ENCODE measurements at places on chromosomes 13 and 19. TPM values are rescaled to one million over a fixed set of nuclear protein-coding genes. Genes with fewer than 3 reads are reported as not detected.

DNA sequence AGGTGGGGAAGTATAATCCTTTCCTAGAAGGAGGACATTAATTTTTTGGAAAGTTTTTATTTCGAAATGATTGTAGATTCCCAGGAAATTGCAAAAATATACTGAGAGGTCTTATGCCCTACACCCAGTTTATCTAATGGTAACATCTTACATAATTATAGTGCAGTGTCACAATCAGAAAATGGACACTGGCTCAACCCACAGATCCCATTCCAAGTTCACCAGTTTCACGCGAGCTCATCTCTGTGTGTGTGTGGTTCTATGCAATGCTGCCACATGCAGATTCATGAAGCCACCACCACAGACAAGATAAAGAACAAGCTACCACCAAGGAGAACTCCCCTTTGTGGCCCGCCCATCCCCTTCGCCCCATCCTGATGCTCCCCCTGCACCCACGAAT, 24.4 kb downstream of the IL17D start:
- no peak for DNase-seq
- H3K36me3 ChIP-seq = peaks cover 31% of the 10 kb centered on the region
- H3K27ac ChIP-seq = no peak overlapping the region

The FGF9 gene
- not detected for total RNA-seq

DNA sequence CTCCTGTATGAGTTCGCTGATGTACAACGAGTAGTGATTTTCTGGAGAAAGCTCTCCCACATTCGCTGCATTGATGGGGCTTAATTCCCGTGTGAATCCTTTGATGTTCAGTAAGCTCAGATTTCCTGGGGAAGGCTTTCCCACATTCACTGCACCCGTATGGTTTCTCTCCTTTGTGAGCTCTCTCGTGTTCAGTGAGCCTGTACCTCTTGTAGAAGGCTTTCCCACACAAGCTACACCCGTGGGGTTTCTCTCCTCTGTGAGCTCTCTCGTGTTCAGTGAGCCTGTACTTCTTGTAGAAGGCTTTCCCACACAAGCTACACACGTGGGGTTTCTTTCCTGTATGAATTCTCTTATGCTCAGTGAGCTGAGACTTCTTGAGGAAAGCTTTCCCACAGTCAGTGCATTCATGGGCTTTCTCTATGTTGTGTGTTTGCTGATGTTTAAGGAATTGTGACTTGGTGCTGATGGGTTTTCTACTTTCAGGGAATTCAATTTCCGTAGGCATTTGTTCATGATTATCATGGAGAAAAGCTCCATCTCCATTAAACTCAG, 3.5 kb upstream of the ZNF577 start:
- no peak overlapping the region for H3K4me3 ChIP-seq
- DNase-seq = no peak
- H3K4me1 ChIP-seq = no peaks in the 10 kb centered on the region
- H3K27me3 ChIP-seq = no peaks in the 10 kb centered on the region
- no peak overlapping the region for H3K27ac ChIP-seq

- H3K27ac ChIP-seq = no peak overlapping the region
- DNase-seq = no peak
- H3K27me3 ChIP-seq = no peaks in the 10 kb centered on the region
- no peaks in the 10 kb centered on the region for H3K36me3 ChIP-seq
- H3K4me3 ChIP-seq = no peak overlapping the region
Measured at GRCh38 chr13:49784886-49785570, 7.5 kb downstream of the KPNA3 start.

The MAST3 gene
- 44.9 TPM for total RNA-seq

The PGLYRP1 gene
- 97.9 TPM for total RNA-seq

The TEX29 gene
- total RNA-seq = not detected

The ZNF460 gene
- total RNA-seq = 84.7 TPM

DNA sequence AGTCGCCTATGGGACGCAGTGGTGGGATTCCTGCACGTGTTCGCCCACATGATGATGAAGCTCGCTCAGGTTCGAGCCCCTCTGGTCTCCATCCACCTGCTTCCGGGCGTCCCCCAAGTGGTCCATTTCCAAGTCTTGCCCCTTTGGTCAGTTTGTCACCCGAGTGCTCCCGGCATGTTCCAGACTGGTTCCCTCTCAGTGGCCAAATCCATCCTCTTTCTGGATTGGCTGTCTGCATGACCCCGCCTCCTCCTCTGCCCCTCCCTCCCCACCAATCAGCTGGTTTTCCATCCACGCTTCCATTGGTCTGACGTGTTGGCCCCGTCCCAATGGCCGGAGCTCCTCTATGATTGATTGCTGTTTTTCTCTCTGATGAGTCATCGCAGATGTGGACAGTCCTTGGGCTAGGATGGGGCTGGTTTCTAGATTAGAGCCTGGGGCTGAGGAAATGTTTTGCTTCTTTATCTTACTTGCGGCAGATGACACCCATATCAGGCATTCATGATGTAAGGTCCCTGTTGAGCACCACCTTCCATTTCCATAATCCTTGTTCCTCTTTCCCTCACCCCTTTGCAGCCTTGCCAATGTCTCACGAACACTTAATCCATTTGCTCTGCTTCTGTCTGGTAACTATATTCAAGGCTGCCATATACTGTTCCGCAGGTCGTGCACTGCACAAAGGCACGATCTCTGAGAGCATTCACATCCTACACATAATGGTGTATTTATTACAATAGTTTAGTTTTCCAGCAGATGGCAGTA, 73.8 kb downstream of the MAP4K1 start:
- DNase-seq = no peak
- peak overlapping the region; percentile 39 for H3K27ac ChIP-seq
- no peak overlapping the region for H3K4me3 ChIP-seq
- no peaks in the 10 kb centered on the region for H3K36me3 ChIP-seq
- H3K27me3 ChIP-seq = no peaks in the 10 kb centered on the region

GRCh38 chr13:99600318-99600717, 99.0 kb downstream of the TM9SF2 start:
- H3K27ac ChIP-seq = no peak overlapping the region
- no peak overlapping the region for H3K4me3 ChIP-seq
- no peaks in the 10 kb centered on the region for H3K36me3 ChIP-seq
- H3K27me3 ChIP-seq = no peaks in the 10 kb centered on the region
- H3K4me1 ChIP-seq = no peaks in the 10 kb centered on the region

The SYCN gene
- not detected for total RNA-seq

The SHD gene
- total RNA-seq = not detected

All from spleen (tissue), 13 donors.